ENCODE measurements at places on chromosomes 2 and 18.

- DNase-seq: no peak
Observed at GRCh38 chr2:11296401-11296800, 48.0 kb downstream of the ROCK2 start.

GRCh38 chr2:182359990-182360662 lies 66.7 kb downstream of the PDE1A start:
- DNase-seq: no peak

- no peak for DNase-seq
Observed at GRCh38 chr2:76251342-76251741, 540.6 kb upstream of the GCFC2 start.

DNA sequence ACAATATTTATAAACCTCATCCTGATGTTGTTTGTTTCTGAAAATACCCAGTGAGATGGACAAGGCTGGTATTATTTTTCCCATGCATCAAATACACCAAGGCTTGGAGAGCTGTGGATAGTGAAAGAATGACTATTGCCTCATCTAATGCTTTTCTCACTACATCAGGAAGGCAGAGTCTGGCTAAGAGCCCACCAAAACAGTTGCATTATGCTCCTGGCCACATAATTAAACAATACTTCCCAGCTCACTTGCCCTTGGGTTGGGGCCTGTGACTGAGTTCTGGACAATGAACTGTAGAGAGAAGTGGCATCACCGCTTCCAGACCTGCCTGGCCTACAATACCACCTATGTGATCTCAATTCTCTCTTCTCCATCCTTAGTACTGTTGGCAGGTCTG lies 46.4 kb upstream of the REEP1 start:
- no peak for DNase-seq

All from NT2/D1 (cell line).